ENCODE measurements at places on chromosomes 2 and 18.

DNA sequence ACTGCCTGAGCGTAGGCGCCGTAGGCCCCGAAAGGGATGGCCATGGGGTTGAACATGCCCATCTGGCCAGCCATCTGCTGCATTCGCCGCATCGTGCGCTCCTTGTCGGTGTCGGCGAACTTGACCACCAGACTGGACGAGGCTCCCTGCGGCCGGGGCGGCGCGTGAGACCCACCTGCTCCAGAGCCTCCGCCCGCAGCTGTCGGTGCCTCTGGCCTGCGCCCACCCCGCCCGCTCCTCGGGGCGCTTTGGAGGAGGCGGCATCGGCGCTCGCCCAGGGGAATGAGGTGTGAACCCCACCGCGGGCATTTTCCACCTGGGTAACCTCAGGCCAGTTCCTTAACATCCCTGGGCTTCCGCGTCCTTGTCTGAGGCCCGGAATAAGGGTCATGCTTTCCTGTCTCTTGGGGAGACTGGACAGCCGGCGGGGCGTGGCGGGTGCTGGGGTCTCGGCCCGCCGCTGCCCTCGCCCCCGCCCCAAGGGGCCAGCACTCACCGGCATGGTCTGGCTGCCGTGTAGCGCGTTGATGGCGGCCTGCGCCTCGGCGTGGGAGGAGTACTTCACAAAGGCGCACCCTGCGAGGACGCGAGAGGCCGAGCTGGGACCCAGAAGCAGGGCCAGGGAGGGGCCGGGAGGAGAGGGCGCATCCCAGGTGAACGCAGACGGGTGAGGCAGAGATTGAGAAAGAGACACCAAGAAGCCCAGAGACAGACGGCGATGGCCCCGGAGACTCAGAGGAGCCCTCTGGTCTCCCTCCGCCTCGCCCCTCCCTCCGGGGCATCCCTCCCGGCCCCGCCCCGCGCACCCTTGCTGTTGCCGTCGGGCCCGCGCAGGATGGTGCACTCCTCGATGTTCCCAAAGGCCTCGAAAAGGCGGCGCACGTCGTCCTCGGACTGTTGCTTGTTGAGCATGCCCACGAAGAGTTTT is 291.0 kb downstream of the CELF4 start:
- no peak overlapping the region for H3K27ac ChIP-seq
- no peak overlapping the region for H3K4me3 ChIP-seq
- peaks cover 8% of the 10 kb centered on the region for H3K36me3 ChIP-seq
- no peak for DNase-seq
- peaks cover 16% of the 10 kb centered on the region for H3K27me3 ChIP-seq

DNA sequence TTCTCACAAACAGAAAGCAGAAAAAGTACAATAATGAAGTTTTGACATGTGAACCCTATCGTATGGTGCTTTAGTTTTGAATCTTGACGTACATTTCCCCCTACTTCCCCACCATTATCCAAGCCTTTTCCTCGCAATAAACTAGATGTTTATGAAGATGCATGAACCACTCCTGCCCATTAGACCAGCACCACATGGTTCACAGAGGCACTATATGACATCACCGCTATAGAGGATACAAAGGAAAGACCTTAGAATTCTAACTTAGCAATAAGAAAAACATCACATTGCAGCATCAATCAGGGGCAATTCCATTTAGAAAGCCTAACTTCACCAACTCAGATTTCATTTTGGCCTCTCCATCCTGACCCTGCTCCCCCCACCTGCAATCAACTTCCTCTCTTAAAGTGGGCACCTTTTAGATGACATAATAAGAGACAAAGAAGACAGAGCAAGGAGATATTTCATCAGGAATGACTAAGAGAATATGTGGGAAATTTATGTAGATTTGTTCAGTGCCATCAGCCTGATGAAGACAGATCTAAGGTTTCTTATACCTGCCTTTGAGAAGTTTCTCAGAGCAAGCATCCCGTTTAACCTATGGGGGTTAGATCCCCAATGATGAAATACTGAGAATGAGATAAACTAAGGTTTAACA is 124.9 kb downstream of the PIGN start:
- H3K36me3 ChIP-seq, result peaks cover 11% of the 10 kb centered on the region
- no peaks in the 10 kb centered on the region for H3K27me3 ChIP-seq
- no peak overlapping the region for H3K27ac ChIP-seq
- H3K4me1 ChIP-seq, result no peaks in the 10 kb centered on the region

DNA sequence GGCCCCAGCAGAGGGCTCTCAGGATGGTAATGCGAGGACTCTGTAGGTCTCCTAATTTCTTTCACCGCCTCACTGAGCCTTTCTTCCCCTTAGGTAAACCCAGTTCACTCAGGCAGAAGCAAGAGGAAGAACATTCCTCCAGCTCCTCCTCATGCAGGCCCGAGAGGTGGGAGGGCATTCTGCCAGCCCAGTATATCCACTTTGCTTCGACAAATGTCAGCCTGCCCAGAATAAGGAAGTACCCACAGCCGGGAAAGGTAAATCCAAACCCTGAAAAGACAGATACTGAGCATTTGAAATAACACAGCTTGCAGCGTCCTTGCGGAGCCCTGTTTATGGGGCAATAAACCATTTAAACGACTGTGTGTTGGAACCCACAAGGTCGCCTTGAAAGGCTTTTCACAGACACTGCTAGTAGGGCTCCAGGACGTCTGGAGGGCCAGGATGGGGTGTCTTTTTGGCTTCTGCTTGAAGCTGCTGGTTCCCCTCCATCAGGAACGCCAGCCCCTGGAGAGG is 63.0 kb upstream of the STPG4 start:
- no peak overlapping the region for H3K27ac ChIP-seq
- H3K27me3 ChIP-seq, result peaks cover 7% of the 10 kb centered on the region
- no peaks in the 10 kb centered on the region for H3K36me3 ChIP-seq
- DNase-seq, result no peak
- H3K4me3 ChIP-seq, result no peak overlapping the region
- H3K4me1 ChIP-seq, result no peaks in the 10 kb centered on the region

- no peaks in the 10 kb centered on the region for H3K36me3 ChIP-seq
- H3K27ac ChIP-seq, result no peak overlapping the region
- DNase-seq, result no peak
- H3K4me3 ChIP-seq, result no peak overlapping the region
- peaks cover 23% of the 10 kb centered on the region for H3K27me3 ChIP-seq
- peaks cover 13% of the 10 kb centered on the region for H3K4me1 ChIP-seq
Measured at GRCh38 chr2:200625958-200626363, 40.1 kb downstream of the AOX1 start.

DNA sequence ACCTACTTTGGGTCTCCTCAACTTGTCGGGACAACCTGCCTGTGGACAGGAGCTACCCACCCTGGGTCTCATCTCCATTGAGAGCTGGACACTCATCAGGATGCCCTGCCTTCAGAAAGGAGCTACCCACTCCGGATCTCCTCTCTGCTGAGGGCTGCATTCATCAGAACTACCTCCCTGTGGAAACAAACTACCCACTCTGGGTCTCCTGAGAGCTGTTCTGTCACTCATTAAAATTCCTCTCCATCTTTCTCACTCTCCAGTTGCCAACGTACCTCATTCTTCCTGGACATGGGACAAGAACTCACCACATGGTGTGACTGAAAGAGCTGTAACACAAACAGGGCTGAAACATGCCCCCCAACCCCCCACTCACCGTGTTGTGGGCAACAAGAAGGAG is 22.5 kb upstream of the UBE2F start:
- no peak overlapping the region for H3K4me3 ChIP-seq
- H3K4me1 ChIP-seq, result peaks cover 37% of the 10 kb centered on the region
- no peak overlapping the region for H3K27ac ChIP-seq
- DNase-seq, result no peak

GRCh38 chr2:11855064-11855760 is 108.8 kb downstream of the LPIN1 start:
- no peak for DNase-seq
- H3K36me3 ChIP-seq, result peaks cover 10% of the 10 kb centered on the region
- H3K4me3 ChIP-seq, result no peak overlapping the region
- peaks cover 13% of the 10 kb centered on the region for H3K27me3 ChIP-seq
- no peak overlapping the region for H3K27ac ChIP-seq

DNA sequence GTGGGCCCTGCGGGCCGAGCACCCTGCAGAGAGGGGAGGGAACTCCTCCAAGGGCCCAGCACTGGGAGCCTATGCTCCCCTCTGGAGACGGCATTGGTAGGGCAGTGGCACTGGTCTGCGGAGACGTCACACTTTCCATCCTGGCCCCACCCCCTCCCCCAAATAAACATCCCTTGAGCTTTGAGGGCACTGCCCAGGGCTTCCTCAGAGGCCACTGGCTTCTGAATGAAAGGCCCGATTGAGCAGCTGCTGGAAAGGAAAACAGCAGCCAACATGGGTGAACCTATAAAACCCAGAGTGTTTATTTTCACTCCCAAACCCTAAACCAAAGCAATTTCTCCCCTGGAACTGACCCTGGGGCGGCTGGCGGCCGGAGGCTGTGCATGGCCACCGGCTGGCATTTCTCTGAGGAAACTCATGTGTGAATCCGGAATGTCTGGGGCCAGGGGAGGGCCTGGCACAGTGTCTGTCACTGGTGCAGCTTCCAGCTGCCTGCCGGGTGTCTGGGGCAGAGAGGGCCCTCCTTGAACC is 138.9 kb downstream of the DYSF start:
- no peaks in the 10 kb centered on the region for H3K4me1 ChIP-seq
- no peak for DNase-seq

DNA sequence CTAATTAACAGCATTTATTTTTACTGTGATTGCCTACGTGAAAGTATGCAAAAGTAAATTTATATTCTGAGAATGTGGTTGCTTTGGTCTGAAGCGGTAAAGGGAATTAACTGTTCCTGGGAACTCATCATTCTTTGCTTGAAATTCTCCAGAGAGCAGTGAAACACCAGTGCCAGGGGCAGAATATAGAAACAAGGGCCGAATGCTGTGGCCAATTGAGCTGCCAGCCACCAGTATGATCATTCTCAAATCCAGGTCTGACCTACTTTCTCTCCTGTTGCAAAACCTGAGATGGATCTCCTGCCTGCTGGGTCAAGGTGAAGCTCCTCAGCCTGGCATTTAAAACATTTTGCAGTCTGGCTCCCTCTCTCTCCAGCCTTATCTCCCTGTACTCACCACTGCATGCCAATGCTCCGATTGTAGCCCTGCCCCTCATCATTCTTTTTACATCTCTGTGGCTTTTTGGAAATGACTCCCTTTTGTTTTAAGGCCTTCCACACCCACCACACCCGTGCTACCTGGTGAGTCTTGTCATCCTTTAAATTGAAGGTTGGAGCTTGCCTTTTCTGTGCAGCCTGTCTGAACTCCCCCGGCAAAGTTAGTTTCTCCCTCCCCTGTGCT is 94.5 kb upstream of the TMEM178A start:
- no peaks in the 10 kb centered on the region for H3K4me1 ChIP-seq
- H3K27ac ChIP-seq, result no peak overlapping the region
- H3K36me3 ChIP-seq, result no peaks in the 10 kb centered on the region
- no peak for DNase-seq

DNA sequence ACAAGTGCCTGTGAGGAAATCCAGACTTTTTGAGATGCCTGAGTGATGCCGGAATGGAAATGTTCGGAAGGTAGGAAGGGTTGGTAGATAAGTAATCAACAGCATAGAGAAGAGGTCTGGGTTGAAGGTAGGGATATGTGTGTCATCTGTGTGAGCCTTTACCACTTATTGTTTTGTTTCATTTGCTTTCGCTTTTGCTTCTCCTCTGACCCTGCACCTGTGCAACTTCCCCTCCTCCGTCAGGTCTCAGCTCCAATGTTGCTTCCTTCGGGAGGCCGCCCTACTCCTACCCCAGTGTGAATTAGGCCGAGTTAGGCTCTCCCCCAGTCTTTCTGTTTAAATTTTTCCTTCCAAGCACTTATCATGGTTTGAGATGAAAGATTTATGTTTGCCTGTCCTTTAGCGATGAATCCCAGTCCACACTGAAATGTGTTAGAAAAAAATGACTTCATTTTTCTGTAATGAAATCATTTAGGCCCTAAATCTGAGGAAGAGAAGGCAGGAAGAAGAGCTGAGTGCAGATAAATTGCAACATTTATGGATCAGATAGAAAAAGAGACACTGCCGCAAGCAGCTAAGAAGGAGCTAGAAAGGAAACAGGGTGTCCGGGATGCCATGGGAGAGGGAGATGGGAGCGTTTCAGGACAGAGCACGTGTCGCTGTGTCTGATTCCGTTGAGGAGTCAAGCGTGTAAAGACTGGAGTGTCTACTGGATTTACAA is 139.6 kb upstream of the PELI1 start:
- no peaks in the 10 kb centered on the region for H3K4me1 ChIP-seq
- DNase-seq, result peak; percentile 28

DNA sequence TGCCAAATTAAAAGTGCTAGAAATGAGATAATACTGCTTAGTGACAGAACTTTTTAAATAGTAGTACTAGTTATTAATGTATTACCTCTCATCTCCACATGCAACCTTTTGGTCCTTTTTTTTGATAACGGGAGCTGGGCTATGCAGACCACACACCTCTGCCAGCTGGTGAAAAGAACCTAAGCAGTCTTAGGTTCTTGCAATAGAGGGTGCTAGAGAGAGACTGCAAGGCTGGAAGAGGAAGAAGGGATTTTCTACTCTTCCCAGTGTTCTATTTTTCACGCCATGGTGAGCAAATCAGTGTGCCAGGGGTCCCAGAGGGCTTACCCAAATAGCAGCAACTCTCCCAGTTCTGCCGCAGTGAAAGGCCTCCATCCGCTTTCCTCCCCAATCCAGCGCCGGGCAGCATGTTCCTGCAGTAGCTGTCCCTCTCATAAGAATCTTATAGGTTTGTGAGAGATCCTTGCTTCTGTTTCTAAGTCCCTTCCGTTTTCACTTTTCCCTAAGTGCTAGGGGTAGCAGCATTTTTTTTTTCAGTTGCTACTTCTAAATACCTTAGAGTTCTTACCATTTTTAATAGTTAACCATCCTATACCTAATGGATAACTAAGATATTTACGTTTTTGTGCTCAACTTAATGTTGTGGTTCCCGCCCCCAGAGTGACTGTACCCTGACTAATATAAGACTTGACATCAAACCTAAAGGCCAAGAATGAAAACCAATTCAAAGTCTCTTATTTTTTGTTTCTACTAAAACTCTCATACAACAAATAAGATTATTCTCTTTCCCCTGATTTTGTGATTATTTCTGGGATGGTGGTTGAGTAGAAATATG is 69.4 kb upstream of the UBE2E3 start:
- H3K36me3 ChIP-seq, result no peaks in the 10 kb centered on the region
- no peak for DNase-seq
- no peak overlapping the region for H3K4me3 ChIP-seq
- H3K4me1 ChIP-seq, result no peaks in the 10 kb centered on the region
- no peak overlapping the region for H3K27ac ChIP-seq
- H3K27me3 ChIP-seq, result peaks cover 18% of the 10 kb centered on the region

GRCh38 chr2:238576674-238577073 is 149.9 kb downstream of the ASB1 start:
- H3K4me3 ChIP-seq, result no peak overlapping the region
- H3K36me3 ChIP-seq, result no peaks in the 10 kb centered on the region
- H3K27me3 ChIP-seq, result peaks cover 13% of the 10 kb centered on the region
- H3K4me1 ChIP-seq, result no peaks in the 10 kb centered on the region
- no peak for DNase-seq

- DNase-seq, result no peak
- no peaks in the 10 kb centered on the region for H3K27me3 ChIP-seq
- peak overlapping the region; percentile 89 for H3K4me3 ChIP-seq
- H3K36me3 ChIP-seq, result no peaks in the 10 kb centered on the region
Measured at GRCh38 chr18:13436576-13436975, 218.0 kb downstream of the LDLRAD4 start.
